ENCODE measurements at places on chromosomes 12 and 14.

DNA sequence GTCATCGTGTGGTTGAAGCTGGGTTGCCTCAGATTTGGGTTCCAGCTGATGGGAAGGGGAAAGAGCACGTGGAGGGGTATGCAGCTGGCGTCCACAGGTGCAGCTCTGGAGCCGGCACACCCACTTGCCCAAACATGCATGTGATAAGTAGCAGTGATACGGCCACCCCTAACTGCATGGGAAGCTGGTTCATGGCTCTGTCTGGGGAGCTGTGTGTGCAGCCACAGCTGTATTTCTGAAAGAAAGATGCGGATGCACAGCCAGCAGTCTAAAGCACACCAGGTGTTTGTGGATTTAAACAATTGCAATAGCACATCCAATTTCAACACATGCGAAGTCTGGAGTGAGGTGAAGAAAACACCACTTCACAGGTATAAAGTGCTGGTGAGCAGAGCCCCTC, 181.4 kb downstream of the EFCAB11 start:
- peaks cover 37% of the 10 kb centered on the region for H3K4me1 ChIP-seq
- peaks cover 6% of the 10 kb centered on the region for H3K27me3 ChIP-seq
- peak overlapping the region; percentile 75 for H3K27ac ChIP-seq
- DNase-seq: no peak

DNA sequence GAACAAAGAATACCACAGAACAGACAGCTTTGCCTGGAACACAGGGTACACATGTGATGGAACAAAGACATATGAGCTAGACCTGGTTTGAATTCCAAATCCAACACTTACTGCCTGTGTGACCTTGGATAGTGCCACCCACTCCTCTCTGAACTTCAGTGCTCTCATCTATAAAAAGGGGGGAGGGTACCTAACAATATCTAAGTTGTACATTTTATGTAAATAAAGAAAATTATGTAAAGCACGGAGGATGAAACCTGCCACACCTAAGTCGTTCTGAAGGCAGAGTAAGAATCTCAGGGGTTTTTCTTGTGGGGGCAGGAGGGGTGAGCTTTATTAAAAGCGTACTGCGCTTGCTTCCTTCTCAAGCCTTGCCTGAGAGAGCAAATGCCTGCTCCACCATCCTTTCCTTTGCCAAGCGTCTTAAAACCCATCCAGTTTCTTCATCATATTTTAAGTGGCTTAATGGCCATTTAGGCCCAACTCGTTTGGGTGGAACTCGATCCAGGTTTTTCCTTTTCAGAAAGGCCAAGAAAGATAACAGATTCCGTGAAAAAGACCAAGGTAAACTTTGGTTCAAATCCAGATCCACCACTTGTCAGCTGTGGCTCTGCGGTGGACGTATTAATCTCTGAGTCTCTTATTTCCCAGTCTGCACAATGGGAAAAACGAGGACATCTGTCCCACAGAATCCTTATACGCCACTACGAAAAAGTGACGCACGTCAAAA, 946 bp downstream of the DDX24 start:
- H3K36me3 ChIP-seq: peaks cover 66% of the 10 kb centered on the region
- H3K27me3 ChIP-seq: no peaks in the 10 kb centered on the region
- peak overlapping the region; percentile 99 for H3K27ac ChIP-seq
- peak; percentile 30 for DNase-seq
- H3K4me3 ChIP-seq: peak overlapping the region; percentile 99

- no peak for DNase-seq
- peaks cover 17% of the 10 kb centered on the region for H3K36me3 ChIP-seq
- no peak overlapping the region for H3K27ac ChIP-seq
- H3K4me1 ChIP-seq: peaks cover 12% of the 10 kb centered on the region
Observed at GRCh38 chr12:108678104-108678730, 44.5 kb upstream of the SELPLG start.

- peak; percentile 56 for DNase-seq
- peak overlapping the region; percentile 86 for H3K27ac ChIP-seq
- H3K27me3 ChIP-seq: no peaks in the 10 kb centered on the region
- H3K4me1 ChIP-seq: peaks cover 61% of the 10 kb centered on the region
- H3K36me3 ChIP-seq: peaks cover 5% of the 10 kb centered on the region
Observed at GRCh38 chr14:55332654-55333570, 61.7 kb downstream of the FBXO34 start.

DNA sequence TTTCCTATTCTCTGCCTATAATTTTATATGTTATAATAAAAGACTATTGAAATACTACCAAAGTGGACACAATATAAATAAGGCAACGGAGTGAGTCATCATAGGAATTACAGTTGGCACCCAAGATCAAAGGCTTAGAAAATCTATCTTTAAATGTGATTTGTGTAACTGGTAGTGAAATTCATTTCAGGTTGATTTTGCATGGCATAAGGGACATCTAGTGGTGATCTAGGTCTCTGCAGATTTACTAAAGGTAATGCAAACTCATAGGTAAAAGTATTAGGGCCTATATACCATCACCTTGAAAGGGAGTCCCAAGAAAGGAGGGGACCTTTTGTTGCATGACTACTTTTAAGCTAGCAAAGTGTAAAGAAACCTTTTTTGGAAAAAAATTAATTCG, 527.2 kb downstream of the NRXN3 start:
- DNase-seq: no peak
- H3K4me1 ChIP-seq: no peaks in the 10 kb centered on the region
- H3K27ac ChIP-seq: no peak overlapping the region
- no peaks in the 10 kb centered on the region for H3K27me3 ChIP-seq
- H3K4me3 ChIP-seq: no peak overlapping the region

DNA sequence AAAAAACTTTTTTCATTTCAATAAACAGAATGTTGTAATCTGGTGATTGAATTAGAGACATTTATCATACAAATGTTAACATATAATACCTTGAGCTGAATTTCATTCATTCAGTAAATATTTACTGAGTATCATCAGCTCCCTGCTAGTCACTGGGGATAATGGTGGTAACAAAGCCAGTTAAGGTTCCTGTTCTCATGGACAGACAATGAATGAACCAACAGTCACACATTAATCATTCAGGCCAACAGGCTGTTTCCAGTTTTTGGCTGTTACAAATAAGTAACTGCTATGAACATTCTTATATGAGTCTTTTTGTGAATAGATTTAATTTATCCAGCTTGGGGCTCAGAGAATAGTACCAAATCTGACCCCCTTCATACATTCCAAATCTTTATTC, 13.5 kb downstream of the EXD2 start:
- no peaks in the 10 kb centered on the region for H3K4me1 ChIP-seq
- H3K27ac ChIP-seq: no peak overlapping the region
- H3K36me3 ChIP-seq: no peaks in the 10 kb centered on the region
- DNase-seq: no peak
- H3K27me3 ChIP-seq: no peaks in the 10 kb centered on the region

GRCh38 chr14:58872061-58872460, 234.3 kb downstream of the DACT1 start:
- no peaks in the 10 kb centered on the region for H3K4me1 ChIP-seq
- H3K4me3 ChIP-seq: no peak overlapping the region
- no peak for DNase-seq
- no peak overlapping the region for H3K27ac ChIP-seq

GRCh38 chr12:94046626-94047410, 101.6 kb upstream of the PLXNC1 start:
- peaks cover 5% of the 10 kb centered on the region for H3K27me3 ChIP-seq
- no peak for DNase-seq
- no peaks in the 10 kb centered on the region for H3K4me1 ChIP-seq
- no peaks in the 10 kb centered on the region for H3K36me3 ChIP-seq

- peaks cover 23% of the 10 kb centered on the region for H3K36me3 ChIP-seq
- H3K27ac ChIP-seq: peak overlapping the region; percentile 64
- H3K27me3 ChIP-seq: no peaks in the 10 kb centered on the region
- H3K4me3 ChIP-seq: no peak overlapping the region
- DNase-seq: peak; percentile 37
Observed at GRCh38 chr14:89444044-89444443, 27.0 kb upstream of the FOXN3 start.

- no peak overlapping the region for H3K4me3 ChIP-seq
- no peaks in the 10 kb centered on the region for H3K27me3 ChIP-seq
- peaks cover 51% of the 10 kb centered on the region for H3K4me1 ChIP-seq
- DNase-seq: no peak
- H3K36me3 ChIP-seq: peaks cover 40% of the 10 kb centered on the region
Observed at GRCh38 chr14:89370381-89370780, 46.7 kb downstream of the FOXN3 start.

DNA sequence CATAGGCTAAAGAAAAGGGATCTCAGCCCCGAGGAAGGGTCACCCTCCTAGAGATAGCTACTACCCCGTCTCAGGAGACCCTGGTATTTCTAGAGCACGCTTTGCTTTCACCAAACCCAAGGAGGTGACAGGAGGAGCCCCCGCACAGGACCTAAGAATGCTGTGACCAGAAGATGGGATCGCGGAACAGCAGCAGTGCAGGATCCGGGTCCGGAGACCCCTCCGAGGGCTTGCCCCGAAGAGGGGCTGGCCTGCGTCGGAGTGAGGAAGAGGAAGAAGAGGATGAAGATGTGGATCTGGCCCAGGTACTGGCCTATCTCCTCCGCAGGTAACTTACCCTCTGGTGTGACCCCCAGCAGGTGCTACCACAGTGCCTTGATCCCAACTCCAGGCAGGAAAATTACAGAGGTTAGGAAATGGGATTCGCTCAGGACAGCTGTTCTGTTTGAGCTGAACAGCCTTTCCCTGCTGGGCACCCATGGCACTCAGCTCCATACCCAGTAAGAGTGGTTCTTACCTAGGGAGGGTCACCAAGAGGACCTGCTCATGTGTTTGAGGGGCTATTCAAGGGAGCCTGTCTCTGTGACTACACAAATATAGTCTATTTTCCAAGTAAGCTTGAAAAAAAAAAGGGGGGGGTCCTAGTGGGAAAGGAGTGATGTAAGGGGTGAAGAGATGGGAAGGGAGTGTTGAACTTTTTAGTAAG, 826 bp upstream of the NRL start:
- peak overlapping the region; percentile 96 for H3K4me3 ChIP-seq
- H3K4me1 ChIP-seq: peaks cover 32% of the 10 kb centered on the region
- no peak for DNase-seq
- H3K27ac ChIP-seq: peak overlapping the region; percentile 99
- H3K27me3 ChIP-seq: no peaks in the 10 kb centered on the region

- peaks cover 23% of the 10 kb centered on the region for H3K4me1 ChIP-seq
- H3K4me3 ChIP-seq: no peak overlapping the region
- DNase-seq: no peak
- no peaks in the 10 kb centered on the region for H3K36me3 ChIP-seq
- H3K27me3 ChIP-seq: peaks cover 4% of the 10 kb centered on the region
- no peak overlapping the region for H3K27ac ChIP-seq
Observed at GRCh38 chr14:94142247-94142646, 12.8 kb upstream of the IFI27L2 start.

- no peak overlapping the region for H3K27ac ChIP-seq
- H3K4me3 ChIP-seq: no peak overlapping the region
- no peaks in the 10 kb centered on the region for H3K36me3 ChIP-seq
- no peaks in the 10 kb centered on the region for H3K27me3 ChIP-seq
- DNase-seq: no peak
- no peaks in the 10 kb centered on the region for H3K4me1 ChIP-seq
Observed at GRCh38 chr12:29807129-29807528, 23.4 kb upstream of the TMTC1 start.

GRCh38 chr14:36207500-36207899, 31.0 kb upstream of the PTCSC3 start:
- H3K4me1 ChIP-seq: no peaks in the 10 kb centered on the region
- H3K27ac ChIP-seq: no peak overlapping the region
- no peak for DNase-seq
- H3K4me3 ChIP-seq: no peak overlapping the region
- H3K36me3 ChIP-seq: no peaks in the 10 kb centered on the region

DNA sequence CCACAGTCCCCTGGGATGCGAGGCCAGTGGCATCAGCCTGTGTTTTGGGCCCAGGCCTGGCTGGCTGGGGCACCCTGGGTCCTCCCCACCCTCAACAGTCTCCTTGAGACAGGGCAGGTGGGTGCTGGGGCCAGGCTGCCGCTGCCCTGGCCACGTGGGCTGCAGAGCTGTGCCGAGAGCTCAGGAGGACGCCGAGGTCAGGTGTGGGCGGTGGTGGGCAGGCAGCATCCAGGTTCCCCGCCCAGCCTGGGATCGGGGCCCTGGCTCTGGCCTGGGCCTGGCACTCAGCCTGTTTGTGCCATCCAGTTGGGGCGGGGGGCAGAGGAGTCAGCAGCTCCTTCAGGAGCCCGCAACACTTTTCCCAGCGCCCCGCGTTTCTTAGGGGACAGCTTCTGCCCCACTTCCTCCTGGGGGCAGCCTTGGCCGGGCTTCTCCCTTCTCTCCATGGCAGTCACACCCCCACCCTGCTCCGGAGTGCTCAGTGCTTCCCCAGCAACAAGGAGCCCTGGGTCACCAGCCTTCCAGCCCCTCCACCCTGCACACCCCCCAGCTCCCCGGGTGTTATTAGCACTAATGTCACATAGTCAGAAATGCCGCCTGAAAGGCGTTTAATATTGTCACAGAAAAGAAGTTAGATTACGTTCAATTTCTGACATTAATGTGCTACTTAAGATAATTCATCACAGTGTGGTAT, 30.8 kb downstream of the KIF26A start:
- H3K36me3 ChIP-seq: no peaks in the 10 kb centered on the region
- no peak overlapping the region for H3K4me3 ChIP-seq
- no peaks in the 10 kb centered on the region for H3K27me3 ChIP-seq

DNA sequence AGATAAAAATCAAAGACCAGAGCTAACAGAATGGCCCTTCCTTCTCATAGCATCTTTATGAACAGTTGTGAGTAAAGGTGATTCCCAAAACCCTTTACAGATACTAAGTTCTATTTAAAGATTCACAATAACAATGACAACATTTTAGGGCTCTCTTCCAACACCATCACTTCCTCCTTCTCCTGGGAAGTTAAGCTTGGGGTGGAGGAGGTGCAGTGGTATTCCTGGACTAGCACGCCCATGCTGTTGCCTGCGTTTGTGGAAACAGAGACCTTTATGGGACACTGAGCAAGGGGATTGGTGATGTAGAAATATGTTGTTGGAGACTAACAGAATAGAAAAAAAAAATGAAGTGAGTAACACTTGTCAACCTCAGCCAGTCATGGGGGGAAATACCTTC, 22.5 kb downstream of the SYNE2 start:
- H3K4me3 ChIP-seq: no peak overlapping the region
- no peak for DNase-seq
- no peak overlapping the region for H3K27ac ChIP-seq
- H3K4me1 ChIP-seq: peaks cover 38% of the 10 kb centered on the region

DNA sequence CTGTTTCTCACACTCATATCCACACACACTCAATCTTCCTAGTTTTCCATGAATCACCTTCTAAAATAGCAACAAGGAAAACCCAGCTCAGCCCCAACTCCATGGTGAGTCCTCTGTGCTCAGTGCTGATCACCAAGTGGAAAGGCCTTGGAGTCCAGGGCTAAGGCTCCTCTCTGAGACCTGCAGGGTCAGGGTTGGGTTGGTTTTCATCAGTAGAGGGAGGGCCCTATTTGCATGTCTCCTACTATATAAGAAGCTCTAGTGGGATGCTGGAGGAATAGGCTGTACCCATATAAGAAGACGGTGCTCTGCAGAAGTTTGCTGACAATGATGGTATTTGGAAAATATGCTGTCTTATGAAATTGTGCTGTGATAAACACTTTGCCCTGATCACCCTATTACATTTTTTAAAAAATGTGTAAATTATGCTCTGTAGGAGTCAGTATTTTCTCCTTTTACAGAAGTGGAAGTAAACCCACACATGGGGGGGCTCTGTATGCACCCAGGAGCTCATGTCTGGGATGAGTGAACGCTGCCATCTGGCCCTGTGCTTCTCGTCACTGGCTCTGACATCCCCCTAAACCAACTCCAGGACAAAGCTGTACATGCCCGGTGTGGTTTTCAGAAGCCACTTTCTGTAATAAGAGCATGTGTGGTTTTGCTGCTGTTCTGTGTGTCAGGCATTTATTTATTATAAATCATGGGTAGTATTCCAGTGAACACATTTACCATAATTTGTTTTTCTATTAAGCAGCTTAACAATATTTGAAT, 536.3 kb downstream of the TMEM121 start:
- H3K4me3 ChIP-seq: no peak overlapping the region
- no peak overlapping the region for H3K27ac ChIP-seq
- H3K27me3 ChIP-seq: peaks cover 41% of the 10 kb centered on the region
- DNase-seq: no peak
